ENCODE measurements at places on chromosomes 11 and 22.

DNA sequence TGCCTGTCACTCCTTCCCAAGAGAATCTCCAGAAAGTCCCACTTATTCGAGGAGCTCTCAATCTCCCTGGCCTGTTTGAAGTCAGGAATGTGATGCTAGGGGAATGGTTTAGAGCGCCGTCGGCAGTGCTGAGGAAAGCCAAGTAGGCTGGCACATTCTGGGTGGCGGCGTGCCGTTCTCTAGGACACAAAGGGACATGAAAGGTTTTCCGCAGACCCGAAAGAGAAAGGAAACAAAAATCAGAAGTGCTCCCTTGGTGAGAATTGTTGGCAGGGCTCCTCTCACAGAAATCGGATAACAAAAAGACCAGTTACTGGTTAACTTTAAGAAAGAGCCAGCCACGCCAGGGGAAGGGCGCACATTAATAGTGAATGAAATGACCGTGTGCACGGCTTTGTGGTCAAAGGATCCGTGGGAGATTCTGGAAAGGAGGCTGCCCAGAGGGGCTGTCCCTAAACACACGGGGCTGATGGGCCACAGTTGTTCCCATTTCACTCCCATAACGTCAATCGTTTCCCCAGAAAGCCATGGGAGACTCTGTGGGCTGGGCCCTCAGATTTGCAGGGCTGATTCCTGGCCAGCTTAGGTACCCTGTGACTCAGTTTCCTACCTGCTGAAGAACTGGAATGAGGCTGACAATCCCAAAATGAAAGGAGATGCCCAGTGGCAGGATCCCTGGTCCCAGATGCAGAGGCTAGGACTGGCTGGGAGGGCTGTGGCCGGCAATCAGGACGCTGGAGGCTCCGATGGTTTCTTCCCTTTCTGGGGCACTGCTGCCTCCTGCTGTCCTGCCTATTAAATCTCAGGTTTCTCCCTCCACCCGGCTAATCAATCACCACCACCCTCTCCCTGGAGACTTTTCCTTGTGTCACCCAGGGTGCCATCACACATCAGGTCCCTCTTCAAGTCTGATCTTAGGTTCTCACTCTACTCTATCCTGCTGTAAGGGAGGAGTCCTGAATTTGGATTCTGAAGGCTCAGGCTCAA, 82.3 kb downstream of the RCN1 start:
- DNase-seq = peak; percentile 42

DNA sequence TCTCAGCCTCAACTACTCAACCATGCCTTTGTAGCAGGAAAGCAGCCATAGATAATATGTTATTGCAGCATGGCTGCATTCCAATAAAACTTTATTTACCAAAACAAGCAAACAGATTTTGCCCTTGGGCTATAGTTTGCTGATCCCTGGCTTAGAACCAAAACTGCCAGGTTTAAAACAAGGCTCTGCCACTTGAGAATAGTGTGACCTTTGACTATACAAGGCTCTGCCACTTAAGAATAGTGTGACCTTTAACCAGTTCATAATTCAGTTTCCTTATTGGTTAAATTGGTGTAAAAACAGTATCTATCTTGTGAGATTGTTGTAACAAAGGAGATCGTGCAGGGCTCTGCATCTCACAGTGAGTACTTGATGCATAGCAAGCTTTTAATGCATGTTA, 217.3 kb upstream of the MTNR1B start:
- no peak for DNase-seq

DNA sequence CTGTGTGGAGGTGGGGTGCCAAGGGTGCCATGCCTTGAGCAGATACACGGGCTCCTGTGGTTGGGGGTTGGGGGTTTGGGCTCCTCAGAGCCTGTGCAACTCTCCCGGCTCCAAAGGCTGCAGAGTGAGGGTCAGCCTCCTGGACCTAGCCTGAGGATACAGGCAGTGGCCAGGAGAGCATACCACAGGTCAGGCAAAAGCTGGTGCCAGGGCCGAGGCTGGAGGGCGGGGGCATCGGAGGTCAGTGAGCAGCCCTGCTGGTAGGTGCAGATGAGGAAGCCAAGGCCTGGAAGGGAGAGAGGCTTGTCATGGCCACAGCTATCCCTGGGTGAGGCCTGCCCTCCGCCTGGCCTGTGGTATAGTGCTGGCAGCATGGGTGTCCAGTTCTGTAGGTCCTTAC, 25.6 kb upstream of the DGCR8 start:
- DNase-seq = no peak

- no peak for DNase-seq
Measured at GRCh38 chr22:43734370-43735150, 77.5 kb downstream of the EFCAB6 start.

DNA sequence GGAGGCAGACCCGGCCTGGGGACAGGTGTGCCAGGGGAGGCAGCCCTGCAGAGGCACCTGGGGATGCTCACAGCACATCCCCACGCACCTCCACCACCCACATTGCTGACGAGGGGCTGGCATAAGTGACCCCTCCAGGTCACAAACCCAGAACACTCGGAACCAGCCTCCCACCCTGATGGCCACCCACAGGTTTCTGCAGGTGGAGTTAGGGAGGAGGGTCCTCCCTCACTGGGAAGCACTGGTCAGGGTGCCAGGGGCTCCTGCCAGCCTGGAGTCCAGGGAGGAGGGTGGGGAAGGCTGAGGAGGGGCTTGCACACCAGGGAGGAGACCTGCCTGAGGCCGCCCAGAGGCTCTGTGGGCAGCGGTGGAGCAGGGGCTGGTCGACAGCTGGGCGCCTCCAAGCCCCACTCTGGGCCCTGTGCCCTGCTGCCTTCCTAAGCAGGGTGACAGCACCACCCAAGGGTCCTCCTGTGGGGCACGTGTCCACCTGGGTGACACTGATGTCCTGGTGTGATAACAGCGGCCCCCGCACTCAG, 51.0 kb upstream of the CARS1 start:
- no peak for DNase-seq

GRCh38 chr22:29219881-29220670, 14.4 kb downstream of the EMID1 start:
- DNase-seq = no peak

- no peak for DNase-seq
Measured at GRCh38 chr22:17172029-17172833, 13.2 kb upstream of the HDHD5 start.

DNA sequence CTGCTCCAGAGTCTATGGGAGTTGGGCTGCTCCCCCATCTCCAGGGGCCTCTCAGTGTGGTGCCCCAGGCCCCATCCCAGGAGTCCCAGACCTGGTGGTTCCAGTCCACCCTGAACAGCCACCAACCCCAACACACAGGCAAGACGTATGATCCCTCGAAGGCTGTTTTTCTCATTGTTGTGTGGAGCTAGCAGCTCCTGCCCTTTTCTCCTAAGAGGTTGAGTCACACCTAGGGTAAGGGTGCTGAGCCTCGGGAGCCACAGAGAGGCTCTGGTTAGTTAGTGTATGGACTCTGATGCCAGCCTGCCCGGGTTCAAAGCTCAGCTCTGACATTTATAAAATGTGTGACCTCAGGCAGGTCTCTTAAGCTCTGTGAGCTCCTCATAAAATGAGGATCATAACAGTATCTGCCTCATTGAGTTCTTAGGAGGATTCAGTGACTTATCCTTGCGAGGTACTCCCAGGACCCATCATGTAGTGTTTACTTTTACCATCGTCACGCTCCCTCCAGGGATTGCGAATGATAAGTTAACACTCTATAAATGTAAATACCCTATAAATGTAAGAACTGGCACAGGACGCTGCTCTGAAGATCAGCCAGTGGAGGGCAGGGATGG, 47.2 kb downstream of the FBLN1 start:
- DNase-seq = no peak

DNA sequence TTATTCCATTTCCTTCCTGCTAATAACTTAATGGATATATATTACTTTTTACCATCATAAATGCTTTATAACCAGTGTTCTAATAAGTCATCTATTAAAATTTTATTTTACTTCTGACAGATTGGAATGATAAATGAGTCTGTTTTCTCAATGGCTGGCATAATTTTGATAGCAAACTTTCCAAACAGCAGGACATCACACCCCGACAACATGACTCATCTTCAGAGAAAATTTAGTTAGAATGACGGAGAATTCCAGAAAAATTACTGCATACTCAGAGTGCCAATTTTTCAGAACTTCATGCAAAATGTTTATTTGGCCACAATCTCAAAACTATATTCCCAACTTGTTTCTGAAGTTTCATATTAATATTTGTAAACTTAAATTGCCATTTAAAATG, 174.4 kb downstream of the SWAP70 start:
- DNase-seq = no peak

- DNase-seq = no peak
Measured at GRCh38 chr22:29742326-29742725, 22.5 kb downstream of the CABP7 start.

DNA sequence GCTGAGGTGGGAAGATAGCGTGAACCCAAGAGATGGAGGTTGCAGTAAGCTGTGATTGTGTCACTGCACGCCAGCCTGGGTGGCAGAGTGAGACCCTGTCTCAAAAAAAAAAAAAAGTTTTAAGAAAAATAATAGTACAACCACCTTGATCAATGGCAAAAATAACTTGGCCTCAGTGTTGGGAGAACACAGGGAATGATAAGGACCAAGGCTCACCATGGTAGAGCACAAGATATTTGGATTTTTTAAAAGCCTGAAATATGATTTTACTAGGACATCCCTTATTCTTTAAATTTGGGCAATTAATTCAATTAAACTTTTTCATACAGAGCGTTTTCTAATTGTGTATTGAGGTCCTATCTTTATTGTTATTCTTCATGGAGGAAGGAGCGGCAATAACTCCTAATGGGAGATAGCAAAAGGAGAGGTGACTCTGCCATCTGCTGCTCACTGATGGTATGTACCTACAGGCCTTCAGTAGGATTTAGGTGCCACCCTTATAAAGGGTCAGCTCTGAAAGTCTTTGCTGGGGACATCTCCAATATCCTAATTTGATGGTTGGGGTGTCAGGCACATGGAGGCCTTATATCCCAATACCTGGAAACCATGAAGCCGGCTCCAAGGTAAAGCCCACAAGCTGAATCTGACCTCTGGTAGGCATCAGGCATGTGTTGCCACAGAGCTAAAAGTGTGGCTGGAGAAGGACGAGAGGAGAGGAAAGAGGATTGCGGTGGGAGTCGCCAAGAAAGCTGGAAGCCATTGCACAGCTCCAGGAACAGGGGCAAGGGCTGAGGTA, 21.9 kb upstream of the POLD3 start:
- peak; percentile 43 for DNase-seq

- DNase-seq = no peak
Measured at GRCh38 chr11:61771195-61771894, 18.9 kb downstream of the MYRF start.

- DNase-seq = no peak
Measured at GRCh38 chr11:84922836-84923235, 704.3 kb downstream of the DLG2 start.

DNA sequence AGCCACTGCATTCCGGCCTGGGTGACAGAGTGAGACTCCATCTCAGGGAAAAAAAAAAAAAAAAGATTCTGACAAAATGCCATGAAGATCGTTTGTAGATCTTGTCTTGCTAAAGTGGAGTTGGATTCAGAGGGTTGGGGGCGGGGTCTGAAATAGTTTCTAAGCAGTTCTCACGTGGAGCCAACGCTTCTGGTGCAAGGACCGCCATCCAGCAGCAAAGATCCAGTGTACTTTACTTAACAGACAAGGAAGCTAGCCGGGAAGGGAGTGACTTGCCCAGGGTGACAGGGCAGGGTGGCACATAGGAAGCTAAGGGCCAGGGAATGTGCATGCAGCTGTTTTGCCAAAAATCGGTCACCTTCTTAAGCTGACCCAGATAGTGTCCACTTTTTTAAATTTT, 27.4 kb downstream of the APOL1 start:
- DNase-seq = no peak

Measured in activated CD4-positive, alpha-beta T cell treated with anti-CD3 and anti-CD28 coated beads, Interleukin-10, Interleukin-2, amounts not matched to agents 100 ng/mL and 50 ng/mL, durations not matched to agents 16 hours and 8 hours (primary cell).